ENCODE measurements at places on chromosomes 3 and 15.

DNA sequence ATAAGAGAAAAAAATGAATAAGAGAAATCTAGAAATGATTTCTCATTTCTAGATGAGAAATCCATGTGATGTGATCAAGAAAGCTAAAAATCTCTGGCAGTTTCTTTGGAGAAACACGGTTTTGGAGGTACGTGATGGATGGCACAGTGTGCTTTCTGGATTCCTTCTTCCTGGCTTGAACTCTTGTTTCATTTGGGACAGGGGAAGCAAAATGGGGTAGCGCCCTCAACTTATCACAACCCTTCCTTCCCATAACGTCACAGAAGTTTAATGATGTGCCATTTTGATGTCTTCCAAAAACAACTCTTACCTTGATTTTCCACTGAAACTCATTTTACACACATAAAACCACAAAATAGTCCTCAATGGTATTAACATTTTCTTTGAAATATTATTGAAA is 1037.3 kb downstream of the ROBO2 start:
- H3K27ac ChIP-seq = no peak overlapping the region
- no peaks in the 10 kb centered on the region for H3K4me1 ChIP-seq
- no peaks in the 10 kb centered on the region for H3K27me3 ChIP-seq
- no peak for DNase-seq

GRCh38 chr3:117322866-117323265 is 613.3 kb downstream of the TUSC7 start:
- no peaks in the 10 kb centered on the region for H3K36me3 ChIP-seq
- H3K27ac ChIP-seq = no peak overlapping the region
- H3K27me3 ChIP-seq = peaks cover 3% of the 10 kb centered on the region
- no peaks in the 10 kb centered on the region for H3K4me1 ChIP-seq
- no peak overlapping the region for H3K4me3 ChIP-seq
- DNase-seq = no peak

DNA sequence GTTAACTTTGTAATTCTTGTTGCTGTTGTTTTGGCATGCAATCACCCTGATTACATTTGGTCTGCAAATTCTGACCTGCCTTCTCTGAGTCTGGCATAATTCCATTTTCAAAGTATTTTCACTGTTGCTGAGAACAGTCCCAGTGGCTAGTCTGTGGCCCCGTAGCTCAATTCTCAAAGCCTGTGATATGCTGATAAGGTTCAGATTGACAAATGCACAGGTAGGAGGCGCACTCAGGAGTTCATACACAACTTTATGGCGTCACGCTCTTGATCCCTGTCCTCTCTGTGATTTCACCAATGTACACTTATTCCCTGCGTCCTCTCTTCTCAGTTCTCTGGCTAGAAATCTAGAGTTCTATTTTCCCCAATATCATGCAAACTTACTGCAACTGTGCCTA is 376.6 kb upstream of the SLCO3A1 start:
- H3K27me3 ChIP-seq = no peaks in the 10 kb centered on the region
- no peaks in the 10 kb centered on the region for H3K36me3 ChIP-seq
- no peak overlapping the region for H3K27ac ChIP-seq
- H3K4me1 ChIP-seq = no peaks in the 10 kb centered on the region
- DNase-seq = no peak

- H3K36me3 ChIP-seq = peaks cover 9% of the 10 kb centered on the region
- no peak overlapping the region for H3K4me3 ChIP-seq
- H3K27me3 ChIP-seq = no peaks in the 10 kb centered on the region
- H3K4me1 ChIP-seq = peaks cover 3% of the 10 kb centered on the region
- DNase-seq = no peak
Observed at GRCh38 chr3:99248130-99248529, 346.6 kb upstream of the DCBLD2 start.

- DNase-seq = no peak
- H3K27me3 ChIP-seq = no peaks in the 10 kb centered on the region
- no peak overlapping the region for H3K4me3 ChIP-seq
- peaks cover 7% of the 10 kb centered on the region for H3K36me3 ChIP-seq
Observed at GRCh38 chr3:53650424-53650823, 156.0 kb downstream of the CACNA1D start.
